Hematopoietic multipotent progenitor cell (in vitro differentiated cells): ENCODE measurements at places on chromosomes 5 and 9.

GRCh38 chr9:112274600-112274999, 58.8 kb downstream of the PTBP3 start:
- no peak for DNase-seq

- DNase-seq, result peak; percentile 30
These were observed 1.8 kb downstream of the UBAP2 start for GRCh38 chr9:34046784-34047379.

GRCh38 chr5:140312067-140312790, 9.3 kb upstream of the PFDN1 start:
- DNase-seq, result no peak

DNA sequence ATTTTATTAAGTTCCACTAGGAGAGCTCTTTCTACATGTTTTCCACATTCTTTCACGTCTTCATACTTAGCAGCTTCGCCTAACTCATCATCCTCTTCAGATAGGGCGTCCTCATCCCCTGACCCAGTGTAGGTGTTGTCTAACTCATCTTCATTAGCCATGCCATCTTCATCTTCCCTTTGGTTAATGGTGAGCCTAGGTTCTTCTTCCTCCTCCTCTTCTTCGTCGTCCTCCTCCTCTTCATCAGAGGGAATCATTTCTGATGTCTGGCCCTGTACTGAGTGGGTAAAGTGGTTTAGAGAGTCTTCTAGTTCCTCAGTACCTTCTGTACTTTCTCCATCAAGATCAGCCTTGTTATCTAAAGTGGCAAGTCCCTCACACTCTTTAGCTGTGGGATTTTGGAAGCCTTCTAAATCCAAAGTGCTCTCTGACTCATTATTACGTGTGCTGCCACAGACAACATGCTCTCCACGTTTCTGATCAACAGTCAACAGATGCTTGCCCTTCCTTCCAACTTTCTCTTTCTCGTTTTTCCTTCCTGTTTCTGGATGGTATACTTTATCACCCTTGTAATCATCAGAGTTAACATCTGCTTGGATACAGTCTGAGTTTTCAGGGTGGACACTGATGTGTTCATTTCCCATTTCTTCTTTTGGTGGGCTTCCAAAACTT, 31.1 kb downstream of the TUT7 start:
- no peak for DNase-seq

GRCh38 chr5:16666883-16667398, 50.1 kb upstream of the RETREG1 start:
- peak; percentile 14 for DNase-seq

- DNase-seq, result no peak
These were observed 414.2 kb downstream of the ZNF608 start for GRCh38 chr5:124332273-124332672.
